ENCODE measurements at places on chromosomes 13 and 19. TPM values are rescaled to one million over a fixed set of nuclear protein-coding genes. Genes with fewer than 3 reads are reported as not detected.

The ATP12A gene
- total RNA-seq: 0.39 TPM

The KIR2DL4 gene
- not detected for total RNA-seq

The PPM1N gene
- total RNA-seq: 1.1 TPM

The UBL3 gene
- total RNA-seq: 265 TPM

The ZNF555 gene
- 7.5 TPM for total RNA-seq

The TMEM221 gene
- total RNA-seq: not detected

The ZNF492 gene
- total RNA-seq: 0.43 TPM

The HOMER3 gene
- total RNA-seq: 99.6 TPM

The ZNF729 gene
- under 0.01 TPM for total RNA-seq

The RNF225 gene
- 2.8 TPM for total RNA-seq

The KLHL1 gene
- not detected for total RNA-seq

The TEX26 gene
- total RNA-seq: not detected

The MAB21L1 gene
- total RNA-seq: not detected

The FUT6 gene
- under 0.01 TPM for total RNA-seq

The IZUMO4 gene
- 0.65 TPM for total RNA-seq

The TMPRSS9 gene
- total RNA-seq: not detected

The DENND1C gene
- total RNA-seq: not detected

The ADAMTS10 gene
- total RNA-seq: 16.9 TPM

The CPB2 gene
- total RNA-seq: 1.6 TPM

All from placental epithelial cell (primary cell).